ENCODE measurements at places on chromosomes 13 and 19.

DNA sequence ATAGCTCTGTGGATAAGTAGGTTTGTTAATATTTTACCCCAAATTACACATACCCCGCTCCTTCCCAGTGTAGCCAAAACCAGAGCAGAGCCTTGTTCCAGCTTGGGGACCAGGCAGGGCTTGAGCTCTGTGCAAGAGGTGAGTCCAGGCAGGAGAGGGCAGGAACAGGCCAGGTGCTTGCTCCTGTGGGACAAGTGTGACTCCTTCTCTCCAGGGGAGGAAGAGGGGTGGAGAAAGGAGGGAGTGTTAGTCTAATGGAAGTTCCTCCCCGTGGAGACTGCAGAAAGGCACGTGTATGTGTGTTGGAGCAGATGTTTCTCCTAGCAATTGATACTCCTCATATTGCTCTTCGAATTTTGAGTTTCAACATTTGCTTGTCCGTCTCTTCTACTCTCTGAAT is 201.0 kb downstream of the FGF9 start:
- DNase-seq: no peak

- no peak for DNase-seq
Measured at GRCh38 chr19:44955505-44956439, 592 bp downstream of the CLPTM1 start.

GRCh38 chr19:38304352-38304865 is 358 bp downstream of the C19orf33 start:
- no peak for DNase-seq

GRCh38 chr13:60164234-60164889 is 634 bp upstream of the DIAPH3 start:
- DNase-seq: no peak

DNA sequence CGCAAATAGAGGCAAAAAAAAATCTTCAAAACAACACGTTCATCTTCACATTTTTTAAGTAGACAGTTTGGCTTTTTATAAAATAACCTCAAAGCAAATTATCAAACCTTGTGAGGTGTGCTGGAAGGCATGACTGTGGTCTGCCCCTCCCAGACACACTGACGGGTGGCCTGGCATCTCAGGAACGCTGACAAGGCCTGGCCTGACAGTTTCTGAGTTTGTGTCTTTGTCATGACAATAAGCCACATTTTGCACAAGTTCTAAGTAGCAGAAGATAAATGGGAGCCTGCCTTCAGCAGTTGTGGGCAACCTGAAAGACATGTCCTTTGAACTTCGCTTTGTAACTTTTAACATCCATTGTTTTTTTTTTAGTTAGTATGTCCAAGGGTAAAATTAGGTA is 38.5 kb downstream of the SOX21 start:
- peak; percentile 23 for DNase-seq

DNA sequence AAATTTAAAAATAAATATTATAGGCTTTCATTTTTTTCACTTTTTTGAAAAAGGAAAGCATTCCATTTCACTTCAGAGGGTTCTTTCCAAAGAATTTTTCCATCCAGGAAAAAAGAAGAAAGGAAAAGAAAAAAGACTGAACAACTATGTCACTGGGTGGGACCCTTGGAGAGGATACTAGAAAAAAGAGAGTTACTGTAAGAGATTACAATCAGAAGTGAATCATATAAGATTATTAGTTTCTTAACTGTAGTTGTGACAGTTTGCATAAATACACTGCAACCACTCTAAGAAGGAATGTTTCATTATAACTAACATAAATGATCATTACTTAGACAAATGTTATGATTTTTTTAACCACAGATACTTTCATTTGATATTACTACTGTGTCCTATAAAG is 87.8 kb downstream of the KLF12 start:
- no peak for DNase-seq

GRCh38 chr13:99702687-99703319 is 201.5 kb downstream of the TM9SF2 start:
- no peak for DNase-seq

- no peak for DNase-seq
Measured at GRCh38 chr19:3595521-3596061, 10.3 kb downstream of the GIPC3 start.

DNA sequence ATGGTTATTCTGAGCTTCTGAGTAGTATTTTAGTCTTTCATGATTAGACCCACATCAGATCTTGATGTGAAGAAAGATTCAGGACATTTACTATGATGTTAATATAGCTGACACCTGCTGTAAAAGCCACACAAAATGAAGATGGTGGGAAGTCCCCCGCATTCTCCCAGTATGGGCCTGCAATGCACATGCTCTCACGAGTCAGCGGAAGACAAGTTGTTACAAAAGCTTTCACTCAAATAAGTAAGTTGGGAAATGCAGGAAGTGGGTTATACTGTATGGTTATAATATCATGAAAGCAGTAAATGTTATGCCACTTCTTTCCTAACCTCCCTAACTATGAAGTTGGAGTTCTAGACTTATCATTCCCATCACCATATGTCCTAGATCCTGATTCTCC is 171.9 kb downstream of the KLF5 start:
- DNase-seq: peak; percentile 67

DNA sequence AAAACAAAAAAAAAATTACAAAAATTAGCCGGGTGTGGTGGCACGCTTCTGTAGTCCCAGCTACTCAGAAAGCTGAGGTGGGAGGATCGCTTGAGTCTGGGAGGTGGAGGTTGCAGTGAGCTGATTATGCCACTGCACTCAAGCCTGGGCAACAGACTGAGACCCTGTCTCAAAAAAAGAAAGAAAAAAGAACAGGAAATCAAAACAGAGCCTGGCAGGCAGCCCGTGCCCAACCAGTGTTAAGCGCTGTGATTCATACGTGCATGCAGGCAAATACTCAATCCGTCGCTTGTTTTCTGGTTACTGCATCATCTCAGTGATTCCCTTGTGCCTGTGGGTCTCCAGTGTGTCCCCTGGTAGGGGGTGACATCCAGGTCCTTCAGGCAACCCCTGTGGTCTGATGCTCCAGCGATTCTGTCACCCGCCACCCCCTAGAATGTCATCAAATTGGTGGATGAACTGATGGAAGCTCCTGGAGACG is 18.1 kb downstream of the DDX39A start:
- no peak for DNase-seq

GRCh38 chr13:111316161-111316730 is 4.2 kb upstream of the TEX29 start:
- no peak for DNase-seq

DNA sequence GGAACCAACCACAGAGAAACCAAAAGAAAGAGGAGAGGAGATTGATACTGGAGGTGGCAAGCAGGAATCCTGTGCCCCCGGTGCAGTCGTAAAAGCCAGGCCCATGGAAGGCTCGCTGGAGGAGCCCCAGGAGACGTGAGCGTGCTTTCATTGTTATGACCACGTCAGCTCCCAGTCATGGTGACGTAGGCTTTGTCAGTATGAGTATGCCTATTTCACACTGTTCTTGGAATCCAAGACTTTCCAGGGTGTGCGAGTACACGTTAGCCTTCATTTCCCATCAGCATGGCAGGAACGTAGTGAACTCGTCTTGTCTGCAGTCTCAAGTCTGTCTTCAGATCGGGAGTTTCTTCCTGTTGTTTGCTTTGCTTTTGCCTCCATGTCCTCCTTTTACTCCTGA is 15.4 kb upstream of the CHAMP1 start:
- DNase-seq: no peak

DNA sequence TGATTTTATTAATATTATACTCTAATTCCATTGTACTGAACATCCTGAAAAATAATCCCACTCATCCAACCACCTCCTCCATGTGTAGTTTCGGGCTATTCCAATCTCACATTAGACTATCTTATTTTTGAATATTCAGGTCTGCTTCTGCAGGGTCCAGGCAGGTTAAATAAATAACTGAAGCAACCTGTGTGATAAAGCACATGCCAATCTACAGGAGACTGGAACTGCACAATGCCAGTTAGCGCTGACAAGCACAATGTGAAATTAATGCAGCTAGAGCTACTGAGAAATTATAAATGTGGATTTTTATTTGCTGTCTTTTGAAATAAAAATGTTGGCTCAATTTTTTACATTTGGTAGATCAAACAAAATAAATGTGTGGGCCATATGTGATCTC is 540.1 kb upstream of the ATXN8OS start:
- DNase-seq: no peak

Data from common myeloid progenitor, CD34-positive (primary cell).